Endothelial cell of umbilical vein (primary cell): ENCODE measurements at places on chromosomes 3 and 15. TPM values are rescaled to one million over a fixed set of nuclear protein-coding genes. Genes with fewer than 3 reads are reported as not detected.
A peak's percentile ranks its signal among the peaks of the same experiment; 100 is the strongest.

GRCh38 chr3:111215481-111215880, 143.9 kb downstream of the NECTIN3 start:
- no peak for DNase-seq

GRCh38 chr3:8555113-8555661, 53.6 kb downstream of the LMCD1 start:
- no peak for DNase-seq

GRCh38 chr15:88036154-88036839, 220.2 kb downstream of the NTRK3 start:
- DNase-seq: no peak

Gene CFAP20DC
- 1.9 and 2.1 TPM in 2 replicates for total RNA-seq

Gene TNIK
- 29.6 and 39.7 TPM in 2 replicates for total RNA-seq

DNA sequence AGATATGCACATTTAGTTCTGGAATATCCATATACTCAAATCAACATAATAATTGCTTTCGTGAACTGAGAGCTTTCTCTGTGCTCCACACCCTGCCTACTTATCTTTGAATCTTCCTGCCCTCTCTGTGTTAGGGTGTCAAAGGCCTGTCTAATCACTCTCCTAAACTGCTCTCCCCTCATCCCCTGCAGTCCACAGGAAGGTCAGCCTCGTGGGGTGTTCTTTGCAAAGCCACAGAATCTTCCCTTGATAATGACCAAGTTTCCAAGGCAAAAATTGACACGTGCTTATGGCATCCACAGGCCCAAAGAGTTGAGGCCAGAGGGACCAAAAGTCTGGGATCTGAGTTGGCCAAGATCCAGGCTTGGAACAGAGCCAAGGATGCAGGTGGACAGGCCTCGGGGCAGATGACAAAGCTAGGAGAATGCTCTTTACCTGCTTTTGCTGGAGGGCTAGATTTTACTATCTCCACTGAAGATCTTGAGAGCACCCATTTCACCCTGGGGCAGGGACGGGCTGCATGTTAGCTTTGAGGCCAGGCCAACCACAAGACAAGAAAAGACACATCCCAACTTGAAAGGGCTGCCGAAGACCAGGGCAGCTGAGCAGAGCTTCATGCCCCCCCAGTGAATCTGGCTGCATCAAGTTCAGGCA, 20.4 kb downstream of the BHLHE40 start:
- DNase-seq: no peak

GRCh38 chr3:192817053-192817452, 89.7 kb upstream of the FGF12 start:
- no peak for DNase-seq

Gene SPRED1
- 10.7 and 16.4 TPM in 2 replicates for total RNA-seq

DNA sequence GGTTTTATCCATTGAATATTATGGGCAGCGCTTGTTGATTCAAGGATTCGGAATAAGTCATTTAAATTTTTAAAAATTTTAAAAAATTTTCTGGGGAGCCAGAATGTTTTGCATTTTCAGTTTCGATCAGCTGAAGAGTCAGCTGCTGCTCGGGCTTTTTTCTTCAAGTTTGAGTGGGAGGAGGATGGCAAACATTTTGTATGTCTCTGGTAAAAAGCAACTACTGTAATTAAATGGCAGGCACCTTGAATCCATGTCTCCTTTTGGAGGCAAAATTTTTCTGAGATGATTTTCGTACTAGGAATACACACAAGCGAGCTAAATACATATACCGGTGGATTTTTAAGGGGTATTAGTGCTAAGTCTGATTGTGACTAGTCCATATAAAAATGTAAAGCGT, 612 bp downstream of the C3orf38 start:
- DNase-seq: peak; percentile 58

Gene LRRC31
- not detected in 2 replicates for total RNA-seq

Gene RARB
- total RNA-seq: 19.3 and 23.4 TPM in 2 replicates

DNA sequence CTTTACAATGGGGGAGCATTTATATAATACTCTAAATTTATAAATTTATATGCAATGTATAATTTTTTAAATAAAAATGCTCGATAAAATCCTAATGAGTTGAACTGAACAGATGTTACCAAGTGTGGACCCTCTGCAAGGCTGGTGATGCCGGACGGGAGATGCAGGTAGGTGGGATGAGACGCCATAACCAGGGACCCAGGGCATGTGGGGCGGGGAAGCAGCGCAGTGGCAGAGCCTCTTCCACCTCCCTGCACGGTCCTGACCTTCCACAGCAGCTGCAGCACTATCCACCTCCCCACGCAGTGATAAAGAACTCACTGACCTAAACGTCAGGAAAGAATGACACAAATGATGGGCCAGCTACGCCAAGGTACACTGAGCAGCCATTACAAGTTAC, 12.8 kb downstream of the PCSK6 start:
- DNase-seq: no peak
